ENCODE measurements at places on chromosomes 12 and 14.

DNA sequence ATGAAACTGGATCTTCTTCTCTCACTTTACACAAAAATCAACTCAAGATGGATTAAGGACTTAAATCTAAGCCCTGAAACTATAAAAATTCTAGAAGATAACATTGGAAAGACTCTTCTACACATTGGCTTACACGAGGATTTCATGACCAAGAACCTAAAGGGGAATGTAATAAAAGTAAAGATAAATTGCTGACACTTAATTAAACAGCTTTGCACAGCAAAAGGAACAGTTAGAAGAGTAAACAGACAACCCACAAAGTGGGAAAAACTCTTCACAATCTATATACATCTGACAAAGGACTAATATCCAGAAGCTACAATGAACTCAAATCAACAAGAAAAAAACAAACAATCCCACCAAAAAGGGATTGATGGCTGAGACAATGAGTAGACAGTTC, 74.4 kb downstream of the BLTP3B start:
- DNase-seq, result no peak

DNA sequence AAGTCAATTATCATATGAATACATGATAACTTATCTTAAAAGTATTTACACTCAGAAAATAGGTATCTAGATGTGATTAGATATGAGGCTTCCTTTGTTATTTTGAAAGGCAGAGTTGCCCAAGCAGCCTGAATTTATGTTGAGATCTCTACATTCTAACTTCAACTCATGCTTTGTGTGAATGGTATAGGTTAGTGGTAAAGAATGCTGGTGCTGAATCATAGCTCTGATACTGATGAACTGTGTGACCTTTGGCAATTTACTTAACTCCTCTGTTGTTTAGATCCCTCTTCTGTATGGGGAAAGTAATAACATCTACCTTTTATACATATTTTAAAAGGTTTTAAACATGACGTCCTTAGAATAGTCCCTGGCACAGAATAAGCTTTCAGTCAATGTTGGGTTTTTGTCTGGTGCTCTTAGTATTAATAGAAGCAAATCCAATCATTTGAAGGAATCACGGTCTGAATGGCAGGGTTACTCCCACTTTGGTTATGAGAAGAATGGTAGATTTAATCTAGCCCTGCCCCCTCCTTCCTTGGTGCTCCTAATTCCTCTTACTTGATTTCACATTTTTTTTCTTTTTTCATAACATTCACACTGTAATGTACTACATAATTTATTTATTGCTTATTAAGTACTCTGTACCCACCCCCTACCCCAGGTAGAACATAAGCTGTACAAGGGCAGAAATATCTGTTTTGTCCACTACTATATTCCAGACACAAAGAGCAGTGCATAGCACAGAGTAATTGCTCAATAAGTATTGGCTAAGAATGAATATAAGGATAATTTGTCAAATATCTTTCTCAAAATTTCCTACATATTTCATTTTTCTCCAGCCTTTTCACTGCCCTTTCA, 203.3 kb upstream of the KRR1 start:
- no peak for DNase-seq

DNA sequence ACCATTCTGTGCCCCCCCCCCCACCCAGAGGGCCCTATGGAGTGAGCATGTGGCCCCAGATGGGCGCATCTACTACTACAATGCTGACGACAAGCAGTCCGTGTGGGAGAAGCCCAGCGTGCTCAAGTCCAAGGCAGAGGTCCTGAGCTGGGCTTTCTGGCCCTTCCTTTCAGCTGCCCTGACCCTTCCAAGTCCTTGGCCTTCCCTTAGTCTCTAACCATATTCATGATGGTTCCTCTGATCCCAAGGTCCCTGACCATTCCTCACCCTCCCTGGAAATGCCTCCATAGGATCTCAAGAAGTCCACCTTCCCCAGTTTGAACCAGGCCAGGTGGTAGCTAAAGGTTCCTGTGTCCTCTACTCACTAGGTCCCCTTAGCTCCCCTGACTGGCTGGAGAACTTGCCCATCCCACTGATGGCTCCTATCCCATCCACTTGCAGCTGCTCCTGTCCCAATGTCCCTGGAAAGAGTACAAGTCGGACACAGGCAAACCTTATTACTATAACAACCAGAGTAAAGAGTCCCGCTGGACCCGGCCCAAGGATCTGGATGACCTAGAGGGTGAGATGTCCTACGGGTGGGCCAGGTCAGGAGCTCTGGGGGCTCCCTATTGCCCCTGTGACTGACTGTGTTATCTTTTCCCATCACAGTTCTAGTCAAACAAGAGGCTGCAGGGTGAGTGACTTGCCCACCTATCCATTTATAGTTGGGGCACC, 9.8 kb downstream of the PRPF40B start:
- DNase-seq, result no peak

DNA sequence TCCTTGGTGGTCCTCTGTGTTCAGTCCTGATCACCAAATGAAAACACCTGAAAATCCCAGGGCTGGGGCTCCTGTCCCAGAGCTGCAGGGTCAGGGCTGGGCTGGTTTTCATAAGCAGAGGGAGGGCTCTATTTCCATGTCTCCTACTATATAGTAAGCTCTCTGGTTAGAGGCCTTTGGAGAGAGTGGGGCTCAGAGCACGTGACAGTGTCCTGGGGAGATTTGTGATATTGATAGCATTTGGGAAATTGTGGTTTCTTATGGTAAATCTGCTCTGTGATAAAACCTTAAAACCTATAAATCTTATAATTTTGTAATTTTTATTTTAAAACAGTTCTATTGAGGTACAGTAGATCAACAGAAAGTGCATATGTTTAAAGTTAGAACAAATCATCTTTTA, 1202.2 kb downstream of the TMEM121 start:
- DNase-seq, result no peak

DNA sequence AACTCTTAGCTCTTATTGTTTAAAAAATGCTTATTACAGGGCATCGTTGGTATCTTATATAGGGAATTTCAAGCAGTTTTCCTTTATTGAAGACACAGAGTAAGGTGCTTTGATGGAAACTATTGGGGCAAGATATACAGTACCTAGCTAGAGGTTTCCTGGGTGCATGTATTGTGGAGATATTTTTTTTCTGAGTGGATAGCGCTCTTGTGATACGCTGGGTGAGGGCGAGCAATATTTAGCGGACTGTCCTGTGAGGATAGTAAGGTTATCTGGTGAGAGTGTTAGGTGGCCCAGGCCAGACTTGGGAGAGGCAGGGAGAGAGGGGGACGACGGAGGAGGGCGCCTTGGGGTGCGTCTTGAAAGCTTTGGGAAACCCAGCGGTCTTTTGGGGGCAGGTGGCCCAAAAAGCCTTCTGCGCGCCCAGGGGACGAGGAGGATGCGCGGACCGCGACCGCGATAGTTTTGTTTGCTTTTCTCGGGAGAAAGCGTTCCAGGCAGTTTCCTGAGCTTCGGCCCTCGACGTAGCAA, 596 bp upstream of the BICD1 start:
- no peak for DNase-seq

- DNase-seq, result no peak
Observed at GRCh38 chr12:38847247-38847646, 58.1 kb downstream of the CPNE8 start.

DNA sequence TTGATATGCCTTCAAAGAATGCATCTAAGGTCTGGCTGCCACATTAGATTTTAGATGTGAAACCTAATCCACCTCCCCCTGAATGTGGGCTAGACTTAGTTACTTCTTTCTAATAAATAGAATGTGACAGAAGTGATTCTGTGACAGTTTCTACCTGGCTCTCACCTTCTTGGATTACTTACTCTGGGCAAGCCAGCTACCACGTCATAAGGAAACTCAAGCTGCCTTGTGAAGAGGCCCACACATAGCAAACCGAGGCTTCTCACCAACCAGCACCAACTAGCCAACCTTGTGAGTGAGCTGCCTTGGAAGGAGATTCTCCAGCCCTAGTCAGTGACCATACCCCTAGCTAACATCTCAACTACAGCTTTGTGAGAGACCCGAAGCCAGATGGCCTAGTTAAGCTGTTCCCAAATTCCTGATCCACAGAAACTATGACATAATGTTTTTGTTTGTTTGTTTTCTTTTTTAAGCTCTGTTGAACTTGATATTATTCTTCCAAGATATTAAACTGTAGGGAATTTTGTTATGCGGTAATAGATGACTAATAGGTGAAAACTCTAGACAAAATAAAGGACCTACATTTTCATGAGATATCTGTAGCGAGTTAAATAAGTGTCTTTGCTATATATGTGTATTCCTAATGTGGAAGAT, 6.2 kb downstream of the GPR19 start:
- DNase-seq, result no peak

DNA sequence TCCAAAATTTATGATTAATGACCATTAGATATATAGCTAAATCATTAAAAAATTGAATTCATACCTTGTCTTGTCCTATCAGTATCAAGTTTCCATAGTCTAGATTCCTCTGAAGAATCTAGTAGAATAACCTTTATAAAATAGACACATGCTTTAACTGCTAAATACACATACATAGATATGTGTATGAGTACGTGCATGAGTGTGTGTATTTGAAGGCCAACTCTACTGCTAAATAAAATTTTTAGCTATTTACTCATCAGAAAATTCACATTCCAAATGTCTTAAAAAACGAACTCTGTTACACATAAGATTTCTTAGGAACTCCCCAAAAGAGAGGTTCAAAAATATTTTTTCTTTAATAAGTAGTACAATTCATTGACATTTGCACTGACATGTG, 233.0 kb downstream of the SSPN start:
- DNase-seq, result no peak

- no peak for DNase-seq
Observed at GRCh38 chr14:88005978-88006851, 1.3 kb downstream of the GPR65 start.

DNA sequence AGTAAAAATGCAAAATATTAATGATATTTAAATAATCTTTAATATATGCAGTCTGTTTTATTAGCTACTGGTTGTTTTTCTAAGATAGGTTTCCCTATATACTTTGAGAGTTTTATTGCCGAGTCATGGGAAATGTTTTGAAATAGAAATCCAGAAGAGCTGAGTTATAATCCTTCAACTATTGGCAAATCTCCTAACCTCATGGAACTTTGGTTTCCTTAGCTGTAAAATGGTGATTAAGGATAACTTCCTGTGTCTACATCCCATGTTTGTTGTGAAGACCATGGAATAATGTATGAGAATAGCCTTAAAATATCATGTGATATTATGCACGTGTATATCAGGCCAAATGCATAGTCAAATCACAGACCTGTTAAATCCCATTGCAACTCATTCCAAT, 51.0 kb downstream of the UNC79 start:
- no peak for DNase-seq

- peak; percentile 43 for DNase-seq
Observed at GRCh38 chr12:122929812-122930211, 33.9 kb upstream of the VPS37B start.

DNA sequence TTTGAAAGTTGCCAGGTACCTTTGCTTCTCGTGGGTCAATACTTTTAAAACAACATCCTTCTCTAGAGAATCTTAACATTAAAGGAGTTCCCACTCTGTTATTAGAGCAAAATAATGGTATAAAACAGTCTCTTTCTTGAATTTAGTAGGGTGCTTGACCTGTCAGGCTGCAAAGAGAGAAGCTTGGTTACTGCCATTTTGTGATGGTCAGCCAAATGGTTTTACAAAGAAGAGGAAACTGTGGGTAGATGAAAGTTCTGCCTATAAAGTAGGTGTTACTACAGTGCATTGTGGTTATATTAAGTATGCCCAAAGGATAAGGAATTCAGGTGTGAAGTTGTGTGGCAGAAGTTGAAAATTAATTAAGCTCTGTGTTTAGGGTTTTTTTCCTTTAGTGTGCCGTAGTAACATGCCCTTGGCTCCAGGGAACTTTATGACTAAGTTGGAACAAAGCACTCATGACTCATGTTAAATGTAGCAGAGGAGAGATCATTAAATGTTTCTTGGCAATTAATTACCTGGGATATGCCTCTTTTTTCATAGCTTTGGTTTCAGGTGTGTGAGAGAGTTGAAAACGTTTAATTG, 354.0 kb upstream of the KITLG start:
- DNase-seq, result no peak

DNA sequence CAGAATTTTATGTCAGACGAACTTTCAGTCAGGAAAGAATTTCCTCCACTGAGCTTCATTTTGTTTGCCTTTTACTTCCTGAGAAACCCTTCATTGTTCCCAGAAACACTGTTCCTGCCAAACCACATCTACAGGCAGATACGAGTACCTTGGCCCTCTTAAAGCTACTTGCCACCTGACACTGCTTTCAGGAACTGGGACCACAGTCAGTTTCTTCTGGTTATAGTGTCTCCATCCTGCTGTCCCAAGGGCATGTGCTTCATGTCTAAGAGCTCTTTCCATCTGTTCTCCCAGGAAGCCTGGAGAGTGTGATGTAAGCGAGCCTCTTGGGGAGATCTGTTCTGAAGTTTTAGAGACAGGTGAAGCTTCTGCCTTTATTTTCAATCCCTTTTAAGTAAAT, 161.7 kb upstream of the PLEKHA5 start:
- DNase-seq, result no peak

DNA sequence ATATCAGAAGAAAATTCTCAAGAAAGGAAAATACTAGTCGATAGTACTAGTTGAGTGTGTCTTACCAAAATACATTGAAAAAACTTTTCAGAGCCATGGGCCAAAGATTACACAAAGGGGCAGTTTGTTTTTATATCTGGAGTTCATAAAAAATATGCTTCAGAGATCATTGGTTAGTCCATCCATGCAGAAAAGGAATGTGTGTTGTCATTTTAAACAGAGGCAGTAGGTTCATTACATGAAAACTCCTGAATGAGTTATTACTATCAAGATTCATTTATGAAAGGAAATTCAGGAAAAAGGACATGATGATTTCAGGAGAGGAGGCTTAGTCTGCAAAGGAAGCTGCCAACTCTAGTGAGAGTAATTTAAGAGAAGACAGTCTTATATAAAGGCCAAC, 354.8 kb downstream of the AEBP2 start:
- DNase-seq, result no peak

- no peak for DNase-seq
Observed at GRCh38 chr12:14635776-14636175, 60.6 kb downstream of the GUCY2C start.

- no peak for DNase-seq
Observed at GRCh38 chr14:65461730-65462129, 49.2 kb downstream of the FUT8 start.

DNA sequence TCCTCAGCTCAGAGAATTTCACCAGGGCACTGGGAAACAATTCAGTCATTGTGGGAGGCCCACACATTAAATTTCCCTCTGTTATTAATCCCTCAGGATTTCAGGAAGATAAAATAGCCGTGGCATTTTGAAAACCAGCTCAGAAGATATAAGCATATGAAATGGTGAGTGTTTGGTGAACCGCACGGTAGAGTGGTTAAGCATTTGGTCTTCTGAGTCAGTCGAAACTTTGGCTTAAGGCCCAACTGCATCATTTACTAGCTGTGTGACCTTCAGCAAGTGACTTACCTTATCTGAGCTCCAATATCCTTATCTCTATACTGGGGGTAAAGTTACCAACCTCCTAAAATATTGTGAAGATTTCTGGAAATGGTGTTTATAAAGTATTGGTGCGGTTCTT, 5.2 kb upstream of the VRK1 start:
- DNase-seq, result no peak
